Stimulated activated CD8-positive, alpha-beta memory T cell treated with anti-CD3 and anti-CD28 coated beads, Interleukin-4, amount 100 ng/mL, for 1 hour (primary cell): ENCODE measurements at places on chromosomes 13 and 19.
A peak's percentile ranks its signal among the peaks of the same experiment; 100 is the strongest.

DNA sequence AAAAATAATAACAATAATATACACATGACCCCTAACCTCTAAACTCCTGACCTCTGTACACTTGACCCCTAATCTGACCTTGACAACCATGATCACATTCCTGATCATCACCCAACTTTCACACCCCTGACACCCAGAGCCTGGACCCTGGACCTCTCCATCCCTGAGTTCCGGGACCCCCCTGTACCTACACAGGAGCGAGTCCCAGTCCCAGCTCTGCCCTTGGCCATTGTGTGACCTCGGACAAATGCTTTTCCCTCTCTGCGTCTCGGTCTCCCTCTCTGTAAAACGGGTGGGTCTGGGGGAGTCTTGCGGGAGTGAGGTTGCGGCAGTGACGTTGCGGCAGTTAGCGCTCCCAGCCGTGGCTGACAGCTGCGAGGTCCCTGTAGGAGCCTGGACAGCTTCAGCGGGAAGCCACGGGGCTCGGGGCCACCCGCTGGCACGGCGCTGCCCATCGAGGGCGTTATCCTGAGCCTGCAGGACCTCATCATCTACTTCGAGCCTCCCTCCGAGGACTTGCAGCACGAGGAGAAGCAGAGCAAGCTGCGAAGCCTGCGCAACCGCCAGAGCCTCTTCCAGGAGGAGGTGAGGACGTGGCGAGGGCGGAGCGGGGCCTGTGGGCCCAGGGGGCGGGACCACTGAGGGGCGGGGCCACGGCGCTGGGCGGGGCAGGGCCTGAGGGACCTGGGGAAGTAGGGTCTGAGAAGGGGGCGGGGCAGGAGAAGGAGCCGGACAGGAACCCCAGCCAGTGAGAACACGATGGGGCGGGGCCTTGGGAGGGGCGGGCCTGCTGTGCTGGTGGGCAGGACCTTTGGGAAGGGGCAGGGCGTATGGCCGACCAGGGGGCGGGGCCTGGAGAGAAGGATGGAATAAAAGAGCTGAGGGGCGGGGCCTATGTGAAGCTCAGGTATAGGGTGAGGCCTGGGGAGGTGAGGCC lies 19.2 kb downstream of the RYR1 start:
- no peak for DNase-seq

DNA sequence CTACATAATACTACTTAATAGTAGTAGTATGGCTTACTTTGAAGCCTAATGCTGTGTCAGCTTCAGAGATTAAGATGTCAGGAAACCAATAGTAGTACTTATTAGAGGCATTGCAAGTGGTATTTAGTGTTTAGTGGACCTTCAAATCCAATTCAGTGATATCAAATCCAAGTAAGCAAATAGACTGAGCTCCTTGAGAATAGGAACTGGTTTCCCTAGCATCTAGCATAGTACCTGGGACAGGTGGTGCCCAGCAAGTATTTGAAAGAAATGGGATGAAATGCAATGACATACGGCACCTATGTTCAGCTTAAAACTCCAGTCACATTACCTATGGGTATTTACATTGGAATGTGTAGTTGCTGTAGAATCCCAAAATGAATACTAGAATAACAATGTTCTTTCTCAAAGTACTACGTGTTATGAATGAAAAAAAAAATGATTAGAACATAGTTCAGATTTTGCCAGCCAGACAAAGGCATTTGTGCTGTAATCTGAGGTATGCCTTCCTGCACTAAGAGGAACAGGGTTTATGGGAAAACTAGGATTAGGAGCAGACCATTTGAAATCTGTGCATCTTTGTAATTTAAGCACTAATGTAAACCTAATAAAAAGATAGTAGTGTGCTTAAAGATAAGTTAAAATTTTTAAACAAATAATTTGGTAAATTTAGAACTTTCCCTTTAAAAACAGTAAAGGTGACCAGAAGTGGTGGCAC lies 17.1 kb downstream of the LSM14A start:
- no peak for DNase-seq

- DNase-seq: peak; percentile 69
Observed at GRCh38 chr19:42132030-42132628, at the start of gene POU2F2. TSS of gene POU2F2 (minus strand) at chr19:42132446. CDS start at chr19:42132411, 35 bp downstream.

GRCh38 chr19:35710784-35711723 lies 6.7 kb downstream of the ZBTB32 start:
- DNase-seq: no peak

- no peak for DNase-seq
Observed at GRCh38 chr19:10290876-10291553, 1.3 kb downstream of the ICAM5 start.

GRCh38 chr13:32752997-32753606 lies 166.8 kb downstream of the PDS5B start:
- no peak for DNase-seq

DNA sequence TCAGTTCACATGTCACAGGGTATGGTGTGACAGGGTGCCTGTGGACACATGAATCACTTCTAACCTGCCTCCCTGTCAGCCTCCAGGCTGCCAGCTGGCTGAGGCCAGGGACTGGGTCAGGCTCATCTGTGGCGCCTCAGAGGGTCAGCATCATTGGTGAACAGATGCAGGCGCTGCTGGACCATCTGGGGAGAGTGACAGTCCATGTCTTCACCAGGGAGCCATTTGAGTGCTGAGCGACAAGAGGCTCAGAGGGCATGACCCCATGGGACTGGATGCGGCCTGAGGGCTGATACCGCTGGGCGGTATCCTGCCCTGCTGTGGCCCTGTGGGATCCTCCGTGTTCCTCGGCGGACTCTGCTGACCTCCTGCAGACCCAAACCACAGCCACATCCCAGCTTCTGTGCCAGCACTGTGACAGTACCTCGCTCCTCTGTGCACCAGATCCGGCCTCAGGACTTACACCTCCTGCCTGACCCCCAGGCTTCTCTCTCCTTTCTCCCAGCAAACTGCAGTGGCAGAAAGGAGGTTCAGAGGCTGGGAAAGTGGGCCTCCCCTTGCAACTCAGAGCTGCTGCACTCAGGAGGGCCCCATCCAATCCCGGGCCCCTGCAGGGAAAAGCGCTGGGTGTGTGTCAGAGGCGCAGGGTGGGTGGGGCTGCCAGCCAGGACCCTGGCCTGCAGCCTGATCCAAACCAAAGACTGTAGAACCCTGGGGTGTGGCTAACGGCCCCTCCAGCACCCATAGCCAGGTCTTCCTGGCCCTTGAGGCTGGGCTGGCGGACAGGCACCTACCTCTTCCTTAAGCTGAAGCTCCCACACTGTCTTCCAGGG lies 10.2 kb downstream of the ACTMAP start:
- DNase-seq: no peak

DNA sequence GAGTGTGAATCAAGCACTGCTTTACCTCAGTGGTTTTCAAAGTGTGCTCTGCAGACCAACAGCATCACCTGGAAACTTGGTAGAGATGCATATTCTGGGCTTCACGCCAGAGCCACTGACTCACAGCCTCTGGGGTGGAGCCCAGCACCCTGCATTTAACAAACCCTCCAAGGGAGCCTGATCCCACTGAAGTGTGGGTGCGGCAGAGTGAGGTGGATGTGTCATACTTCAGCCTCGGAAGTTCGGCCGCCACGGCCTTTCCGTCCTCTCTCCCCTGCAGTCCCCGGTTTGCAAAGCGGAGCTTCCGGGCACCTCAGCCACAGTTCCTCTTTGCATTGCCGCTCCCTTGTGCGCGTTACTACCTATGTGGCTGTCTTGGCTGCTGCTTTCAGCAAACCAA lies 33.3 kb upstream of the MICU2 start:
- no peak for DNase-seq

GRCh38 chr19:6126335-6126974 lies 9.0 kb upstream of the ACSBG2 start:
- no peak for DNase-seq

DNA sequence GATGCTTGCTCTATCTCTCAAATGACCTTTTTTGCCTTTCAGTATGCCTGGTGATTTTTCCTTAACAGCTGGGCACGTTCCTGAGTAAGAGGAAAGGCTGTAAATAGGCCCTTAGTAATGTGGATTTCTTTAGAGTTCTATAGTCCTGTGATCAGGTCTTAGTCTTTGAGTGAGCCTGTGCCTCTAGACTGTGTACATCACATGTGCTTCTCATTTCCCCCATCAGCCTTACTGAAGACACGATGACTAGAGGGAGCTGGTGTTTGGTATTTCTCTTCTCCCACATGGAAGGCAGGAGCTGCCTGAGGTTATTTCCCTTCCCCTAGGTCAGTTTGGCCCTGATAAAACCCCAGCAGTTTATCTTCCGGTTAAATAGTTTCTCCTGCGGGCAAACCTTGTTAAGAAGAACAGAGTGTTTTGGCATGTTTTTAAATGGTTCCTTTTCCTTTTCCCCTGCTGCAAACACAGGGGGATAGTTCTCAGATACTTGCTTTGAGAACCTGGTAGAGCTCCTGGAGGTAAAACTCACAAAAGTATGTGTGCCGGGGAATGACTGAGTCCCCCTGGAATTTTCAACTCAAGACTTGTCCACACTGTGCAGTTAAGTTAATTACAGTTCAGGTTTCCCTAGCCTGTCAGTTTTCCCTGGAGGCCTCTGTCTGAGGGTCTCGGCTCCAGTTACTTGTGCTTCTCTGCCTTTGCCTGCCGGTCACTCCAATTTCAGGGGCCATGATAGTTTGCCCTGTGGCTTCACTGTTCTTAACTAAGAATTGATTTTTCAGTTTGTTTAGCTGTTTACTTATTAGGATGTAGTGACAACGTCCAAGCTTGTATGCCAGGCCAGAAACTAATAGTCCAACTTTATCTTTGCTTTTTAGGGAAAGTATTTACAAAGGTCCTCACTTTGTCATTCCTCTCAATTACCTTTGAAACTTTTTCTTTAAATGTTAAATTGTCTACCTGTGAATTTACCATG lies 94.4 kb downstream of the URI1 start:
- DNase-seq: no peak

- no peak for DNase-seq
Observed at GRCh38 chr19:50022823-50023222, 2.3 kb downstream of the VRK3 start.

GRCh38 chr13:99932912-99933311 lies 38.7 kb downstream of the ZIC5 start:
- no peak for DNase-seq

DNA sequence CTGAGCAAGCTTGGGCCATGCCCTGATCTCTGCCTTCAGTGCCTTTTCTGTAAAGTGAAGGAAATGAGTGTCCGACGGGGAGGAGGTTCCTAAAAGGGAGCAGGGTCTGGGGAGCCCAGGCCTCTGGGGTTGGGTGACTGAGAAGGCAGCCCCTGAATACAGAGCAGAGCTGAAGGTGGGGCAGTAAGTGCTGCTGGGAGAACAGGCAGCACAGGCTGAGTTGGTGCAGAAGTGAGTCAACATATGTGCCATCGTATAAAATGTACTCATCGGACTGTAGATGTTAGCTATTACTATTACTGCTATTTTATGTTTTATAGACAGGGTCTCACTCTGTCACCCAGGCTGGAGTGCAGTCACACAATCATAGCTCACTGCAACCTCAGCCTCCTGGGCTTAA lies 1.0 kb upstream of the HAMP start:
- DNase-seq: no peak

GRCh38 chr19:9075064-9075949 lies 11.6 kb upstream of the OR1M1 start:
- no peak for DNase-seq

GRCh38 chr19:35784503-35785338 lies 9.4 kb downstream of the ARHGAP33 start:
- DNase-seq: no peak

- no peak for DNase-seq
Observed at GRCh38 chr13:75486146-75487062, 4.4 kb upstream of the TBC1D4 start.

DNA sequence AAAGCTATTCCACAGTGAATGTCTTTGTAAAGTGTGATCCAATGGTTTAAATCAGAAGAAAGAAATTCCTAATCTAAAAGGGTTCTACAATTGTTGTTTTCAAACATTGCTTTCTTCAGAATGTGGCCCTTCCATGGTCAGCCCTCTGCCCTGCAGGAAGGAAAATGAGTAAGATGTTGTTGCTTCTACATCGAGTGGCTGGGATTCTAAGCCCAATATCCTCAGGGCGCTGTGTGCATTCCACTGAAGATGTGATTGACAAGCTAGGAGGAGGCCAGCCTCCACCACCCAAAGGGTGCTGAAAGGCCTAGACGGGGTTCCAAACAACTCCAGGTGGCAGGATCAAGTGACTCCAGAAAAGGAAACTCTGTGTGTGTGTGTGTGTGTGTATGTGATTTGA lies 316.9 kb upstream of the TSHZ3 start:
- DNase-seq: no peak

DNA sequence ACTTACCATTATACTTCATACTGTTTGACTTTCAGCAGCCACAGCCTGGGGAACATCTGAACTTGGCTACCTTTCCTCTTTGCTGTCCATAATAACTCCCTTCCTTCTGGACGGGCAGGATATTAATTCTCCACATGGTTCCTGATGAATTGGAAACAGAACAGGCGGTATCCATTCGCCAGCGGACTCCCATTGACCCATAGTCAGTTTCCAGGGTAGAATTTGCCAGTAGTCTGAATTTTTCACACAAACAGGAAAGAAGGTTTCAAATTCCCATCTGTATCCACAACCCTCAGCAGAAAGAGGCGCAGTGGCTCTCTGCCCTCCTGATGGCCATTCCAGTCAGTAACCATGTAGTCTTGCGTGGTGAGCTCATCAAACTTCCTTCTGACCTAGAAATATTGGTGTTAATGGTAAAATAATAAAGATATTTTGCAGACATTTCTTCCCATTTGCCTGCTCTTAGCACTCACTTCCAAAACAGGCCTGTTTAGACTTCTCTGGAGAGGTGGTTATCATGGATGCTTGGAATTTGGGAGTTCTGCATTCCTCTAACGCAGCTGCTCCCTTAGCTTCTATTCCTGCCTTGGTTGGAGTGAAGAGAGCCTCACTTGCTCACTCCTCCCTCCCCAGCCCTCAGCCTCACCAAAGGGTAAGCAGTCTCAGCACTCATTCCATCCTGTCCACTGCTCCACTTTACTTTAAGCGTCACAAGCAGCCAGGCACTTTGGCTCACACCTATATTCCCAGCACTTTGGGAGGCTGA lies 75.0 kb upstream of the OXGR1 start:
- no peak for DNase-seq

DNA sequence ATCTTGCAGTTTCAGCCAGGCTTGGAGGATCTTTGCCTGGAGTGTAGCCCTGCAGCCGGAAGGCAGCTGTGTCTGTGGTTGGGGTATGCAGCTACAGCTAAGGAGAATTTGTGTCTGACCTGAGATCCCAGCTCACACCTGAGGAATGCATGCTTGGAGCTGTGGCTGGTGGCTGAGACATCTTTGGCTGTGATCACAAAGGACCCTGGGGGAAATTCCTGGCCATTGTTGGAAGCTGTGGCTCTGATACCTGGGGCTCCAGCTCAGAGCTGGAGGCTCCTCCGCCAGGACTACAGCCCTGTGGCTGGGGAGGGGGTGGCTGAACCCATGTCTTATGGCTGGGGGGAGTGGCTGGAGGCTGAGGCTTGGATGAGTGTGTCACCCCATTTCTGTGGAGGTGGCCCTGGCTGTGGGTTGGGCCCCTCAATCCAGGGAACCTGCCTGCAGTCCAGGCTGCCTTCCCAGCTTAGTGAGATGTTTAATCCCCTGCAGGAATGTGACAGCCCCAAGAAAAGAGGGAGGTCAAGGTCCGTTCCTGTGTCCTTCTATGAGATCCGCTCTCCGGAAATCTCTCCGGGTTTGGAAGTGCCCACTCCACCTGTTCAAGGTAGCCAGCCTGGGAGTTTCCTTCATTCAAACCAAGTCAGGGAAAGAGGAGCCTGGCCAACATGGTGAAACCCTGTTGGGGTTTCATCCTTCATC lies 27.6 kb downstream of the ARHGEF18 start:
- no peak for DNase-seq

GRCh38 chr13:25973576-25973975 lies 78.2 kb downstream of the SHISA2 start:
- DNase-seq: no peak
